ENCODE measurements at places on chromosomes 5 and 9.

DNA sequence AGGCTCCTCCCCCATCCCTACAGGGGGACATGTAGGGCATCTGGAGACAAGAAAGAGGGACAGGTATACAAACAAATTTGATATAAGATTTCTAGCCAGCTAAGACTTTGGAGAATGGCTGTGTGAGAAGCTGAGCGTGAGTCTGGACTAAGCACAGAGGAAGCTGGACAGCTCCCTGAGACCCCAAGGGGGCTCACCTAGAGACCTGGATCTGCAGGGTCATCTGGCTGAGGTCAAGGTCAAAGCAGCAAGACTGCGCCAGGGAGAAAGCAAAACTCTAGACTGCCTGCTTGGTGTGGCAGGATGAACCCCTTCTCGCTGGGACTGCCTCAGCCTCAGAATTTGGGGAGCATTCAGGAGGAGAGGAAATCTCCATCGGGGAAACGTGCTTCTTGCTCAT, 8.0 kb upstream of the GSN start:
- DNase-seq: no peak

DNA sequence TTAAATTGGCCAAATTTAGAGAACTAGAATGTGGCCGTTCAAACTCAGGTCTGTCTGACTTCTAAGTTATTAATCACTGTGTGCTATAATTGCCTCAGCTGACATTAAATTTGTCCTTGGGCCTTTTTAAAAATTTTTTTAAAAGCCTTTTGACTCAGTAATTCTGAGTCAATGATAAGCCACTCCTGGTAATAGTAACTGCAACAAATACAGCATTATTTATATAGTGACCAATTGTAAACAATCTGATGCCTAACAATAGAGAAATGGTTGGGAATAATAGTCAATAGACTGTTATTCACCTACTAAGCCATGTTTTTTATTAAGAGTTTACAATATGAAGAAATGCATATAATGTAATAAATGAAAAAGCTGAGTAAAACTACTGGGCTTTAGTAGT, 70.9 kb upstream of the FSD1L start:
- no peak for DNase-seq

DNA sequence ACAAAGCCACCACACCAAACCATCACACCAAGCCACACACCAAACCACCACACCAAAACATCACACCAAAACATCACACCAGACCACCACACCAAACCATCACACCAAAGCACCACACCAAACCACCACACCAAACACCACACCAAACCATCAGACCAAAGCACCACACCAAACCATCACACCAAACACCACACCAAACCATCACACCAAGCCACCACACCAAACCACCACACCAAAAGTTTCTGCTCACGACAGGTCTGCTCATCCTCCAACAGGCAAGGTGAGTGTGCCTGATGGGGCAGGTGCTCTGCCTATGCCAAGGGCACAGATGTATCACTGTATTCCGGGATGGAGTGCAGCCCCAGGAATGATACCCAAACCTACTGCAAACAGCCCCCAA, 87.9 kb upstream of the FSTL4 start:
- DNase-seq: no peak

DNA sequence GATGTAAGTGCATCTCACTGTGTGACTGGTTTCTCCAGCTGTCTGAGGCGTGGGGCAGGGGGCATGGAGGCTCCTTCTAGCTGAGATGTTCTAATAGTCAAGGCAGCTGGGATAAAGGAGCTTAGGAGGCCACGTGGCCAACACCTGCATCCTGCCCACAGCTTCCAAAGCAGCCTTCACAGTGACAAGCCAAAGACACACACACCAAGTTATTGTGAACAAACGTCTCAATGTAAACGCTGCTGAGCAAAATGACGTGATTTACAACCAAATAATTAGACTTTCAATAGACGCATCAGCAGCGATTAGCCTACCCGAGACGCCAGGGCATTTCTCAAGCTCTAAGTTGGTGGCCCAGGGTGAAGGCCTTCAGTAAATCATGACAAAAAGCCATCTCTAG, 23.2 kb upstream of the SLC25A51 start:
- no peak for DNase-seq

DNA sequence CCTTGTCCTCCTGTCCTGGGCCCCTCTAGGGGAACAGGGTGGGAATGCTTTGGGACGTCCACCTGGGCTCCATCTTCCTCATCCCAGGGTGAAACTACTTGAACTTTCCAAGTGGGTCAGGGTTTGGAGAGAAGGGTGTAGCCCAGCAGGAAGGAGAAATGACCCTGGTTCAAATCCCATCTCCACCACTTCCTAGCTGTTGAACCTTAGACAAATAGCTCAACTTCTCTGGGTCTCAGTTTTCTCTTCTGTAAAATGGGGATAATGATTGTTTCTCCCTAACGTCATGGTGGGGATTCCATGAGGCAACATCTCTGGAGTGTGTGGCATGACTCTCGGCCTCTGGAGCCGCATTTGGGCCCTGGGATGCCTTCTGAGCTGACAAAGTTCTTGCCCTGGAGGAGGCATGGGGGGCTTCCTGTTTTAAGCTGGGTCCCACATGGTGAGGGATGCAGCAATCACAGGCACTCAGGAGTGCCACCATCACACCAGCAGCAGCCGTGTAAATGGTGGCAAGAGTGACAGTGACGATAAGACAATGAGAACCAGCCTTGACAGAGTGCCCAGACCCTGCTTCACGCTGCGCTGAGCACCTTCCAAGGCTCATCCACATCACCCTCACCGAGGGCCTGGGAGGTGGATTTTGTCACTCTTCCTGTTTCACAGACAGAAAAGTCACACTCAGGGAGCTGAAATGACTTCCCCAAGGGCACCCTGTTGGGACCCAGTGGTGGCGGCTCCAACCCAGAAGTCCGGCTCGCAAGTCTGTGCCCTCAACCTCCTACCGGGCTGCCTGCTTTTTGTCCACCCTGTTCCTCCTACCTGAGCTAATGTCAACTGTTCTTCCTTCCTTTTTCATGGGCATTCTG, 69.5 kb upstream of the IER5L start:
- DNase-seq: no peak

DNA sequence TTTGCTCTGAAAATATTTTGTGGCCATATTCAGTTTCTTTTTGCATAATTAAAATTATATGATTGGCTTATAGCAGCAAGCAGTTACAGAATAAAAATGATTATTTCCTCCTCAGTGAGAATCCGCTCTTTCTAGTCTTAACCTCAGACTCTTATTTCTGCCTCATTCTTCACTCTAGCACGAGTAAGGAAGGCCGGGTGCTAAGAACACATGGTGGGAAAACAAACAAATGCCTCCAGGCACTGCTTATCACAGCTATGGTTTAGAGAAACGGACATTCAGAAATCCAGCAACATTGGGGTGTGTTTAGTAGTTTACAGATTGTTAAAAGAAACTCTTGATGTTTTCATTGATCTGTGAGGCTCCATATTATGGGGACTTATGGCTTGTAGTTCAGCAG, 168.7 kb downstream of the KDM4C start:
- peak; percentile 38 for DNase-seq

DNA sequence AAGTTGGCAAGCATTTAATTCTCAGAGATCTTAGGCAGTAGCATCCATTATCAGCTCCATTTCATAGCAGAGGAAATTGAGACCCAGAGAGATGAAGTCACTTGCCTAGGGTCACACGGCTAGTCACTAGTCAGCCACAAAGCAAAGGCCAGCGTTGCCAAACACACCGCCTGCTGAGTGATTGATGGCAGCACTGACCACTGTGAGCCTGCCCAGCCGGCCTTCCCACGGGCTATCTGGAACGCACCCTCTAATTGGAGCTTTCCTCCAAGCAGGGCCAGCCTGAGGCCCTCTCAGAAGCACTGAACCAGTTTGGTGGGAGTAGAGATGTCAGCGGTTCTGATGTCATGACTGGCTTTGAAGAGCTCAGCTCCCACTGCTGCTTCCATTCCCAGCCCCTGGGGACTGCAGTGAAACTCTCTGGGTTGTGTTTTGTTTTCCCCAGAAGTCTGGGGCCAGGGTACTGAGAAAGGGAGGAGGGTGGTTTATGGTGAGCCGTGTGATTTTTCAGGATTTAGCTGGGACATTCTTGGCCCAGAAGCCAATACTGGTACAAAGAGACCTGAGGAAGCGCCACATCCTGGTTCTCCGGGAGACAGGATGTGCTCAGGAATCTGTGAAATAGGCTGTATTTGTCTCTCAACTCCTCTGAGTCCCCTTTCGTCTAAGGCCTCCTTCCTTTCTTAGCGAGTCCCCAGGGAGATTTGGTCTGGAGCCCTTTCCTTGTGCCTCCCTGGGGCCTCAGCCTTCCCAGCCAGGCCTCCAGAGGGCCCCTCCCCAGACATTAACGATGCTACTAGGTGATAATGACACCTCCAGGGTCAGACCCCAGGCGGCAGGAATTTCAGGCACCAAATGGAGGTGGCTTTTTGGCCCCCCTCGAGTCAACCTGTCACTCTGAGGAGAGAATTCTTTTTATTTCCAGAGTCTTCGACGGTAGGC, 44.5 kb downstream of the SPRY4 start:
- peak; percentile 91 for DNase-seq

DNA sequence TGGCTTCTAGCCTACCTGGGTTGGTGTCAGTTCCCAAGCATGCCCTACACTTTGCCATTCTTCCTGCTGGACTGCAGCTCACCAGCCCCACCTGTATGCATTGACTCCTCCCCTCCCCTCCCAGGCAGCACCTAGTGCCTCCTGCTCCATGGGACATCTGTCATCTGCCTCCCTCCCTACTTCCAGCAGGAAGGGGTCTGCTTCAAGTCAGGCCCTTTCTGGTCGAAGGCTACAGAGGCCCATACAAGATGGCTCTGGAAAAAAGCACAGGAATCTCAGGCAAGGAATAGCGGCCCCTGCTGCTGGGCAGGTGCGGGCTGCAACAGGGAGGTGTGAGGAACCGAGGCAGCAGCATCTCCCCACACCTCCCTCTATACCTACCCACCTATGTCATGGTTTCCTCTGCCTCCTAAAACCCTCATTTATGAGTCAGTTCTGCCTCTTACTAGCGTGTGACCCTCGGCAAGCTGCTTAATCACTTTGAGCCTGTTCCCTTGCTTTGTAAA, 19.7 kb downstream of the WWC1 start:
- DNase-seq: no peak
